Stimulated activated CD4-positive, alpha-beta T cell treated with anti-CD3 and anti-CD28 coated beads, Interleukin-4, amount 100 ng/mL, for 1 hour (primary cell): ENCODE measurements at places on chromosomes 2 and 18.

DNA sequence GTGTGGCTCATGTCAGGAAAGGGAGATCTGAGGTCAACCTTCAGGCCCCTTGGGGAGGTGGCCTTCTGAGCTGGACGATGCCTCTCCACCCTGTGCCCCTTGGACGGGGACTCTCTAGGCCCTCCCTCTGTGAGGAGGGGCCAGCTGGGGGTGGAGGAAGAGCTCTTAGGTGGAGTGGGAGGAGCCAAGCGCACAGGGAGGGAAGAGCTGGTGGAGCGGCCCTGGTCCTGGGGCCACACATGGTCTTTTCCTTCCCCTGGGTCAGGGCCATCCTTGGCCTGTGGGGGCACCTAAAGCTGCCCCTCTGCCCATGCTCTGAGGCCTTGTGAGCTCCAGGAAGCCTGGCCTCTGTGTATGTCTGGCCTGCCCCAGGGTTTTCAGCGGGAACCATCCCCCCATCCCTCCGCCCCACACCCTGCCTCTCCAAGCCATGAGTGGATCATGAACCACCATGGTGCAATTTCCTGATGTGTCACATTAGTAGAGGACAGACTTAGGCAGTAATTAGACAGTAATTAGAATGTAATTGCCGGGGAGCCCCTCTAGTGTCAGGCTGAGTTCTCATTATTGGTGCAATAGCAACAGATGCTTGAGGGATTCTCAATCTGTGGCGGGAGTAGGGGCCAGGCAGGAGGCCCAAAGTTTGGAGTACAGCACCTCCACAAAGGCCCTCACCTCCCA is 63.0 kb downstream of the GLI2 start:
- no peak for DNase-seq

GRCh38 chr2:16252891-16253290 is 312.5 kb downstream of the MYCN start:
- no peak for DNase-seq

- DNase-seq, result no peak
Observed at GRCh38 chr2:7593360-7593759, 676.1 kb downstream of the RNF144A start.

- no peak for DNase-seq
Observed at GRCh38 chr2:43052204-43052943, 174.0 kb downstream of the ZFP36L2 start.

DNA sequence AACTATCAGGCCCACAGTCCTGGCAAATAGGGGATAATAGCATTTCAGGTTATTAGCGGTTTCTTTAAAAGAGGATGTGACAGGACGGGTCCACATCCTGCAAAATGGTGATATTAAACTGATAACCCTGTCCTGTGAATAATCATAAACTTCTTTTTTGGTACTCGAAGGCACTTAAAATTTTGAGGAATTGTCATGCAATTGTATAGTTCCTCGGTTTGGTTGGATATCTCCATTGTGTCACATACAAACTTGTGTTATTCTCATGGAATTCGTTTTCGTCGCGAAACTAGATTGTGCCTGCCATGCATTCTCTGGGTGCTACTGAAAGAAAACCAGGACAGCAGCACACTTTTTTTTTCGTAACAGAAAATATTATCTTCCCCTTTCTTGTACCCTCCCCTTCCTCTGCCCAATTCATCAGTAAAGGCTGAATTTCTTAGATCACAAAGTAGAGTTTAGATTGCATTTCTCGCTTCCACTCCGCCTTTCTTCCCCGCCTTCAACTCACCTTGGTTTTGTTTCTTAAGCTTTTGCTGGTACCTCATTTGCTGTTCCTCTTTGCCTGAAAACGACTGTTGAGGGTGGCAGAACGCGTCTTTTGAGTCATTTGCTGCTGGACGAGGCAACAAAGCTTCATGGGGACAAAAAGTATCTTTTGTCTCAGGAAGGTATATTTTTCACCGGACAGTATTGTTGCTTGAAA is 1.3 kb downstream of the CERS6 start:
- DNase-seq, result no peak

GRCh38 chr2:10006236-10007161 is 36.9 kb upstream of the KLF11 start:
- no peak for DNase-seq

- no peak for DNase-seq
Observed at GRCh38 chr2:25895610-25896009, 17.3 kb upstream of the ASXL2 start.

DNA sequence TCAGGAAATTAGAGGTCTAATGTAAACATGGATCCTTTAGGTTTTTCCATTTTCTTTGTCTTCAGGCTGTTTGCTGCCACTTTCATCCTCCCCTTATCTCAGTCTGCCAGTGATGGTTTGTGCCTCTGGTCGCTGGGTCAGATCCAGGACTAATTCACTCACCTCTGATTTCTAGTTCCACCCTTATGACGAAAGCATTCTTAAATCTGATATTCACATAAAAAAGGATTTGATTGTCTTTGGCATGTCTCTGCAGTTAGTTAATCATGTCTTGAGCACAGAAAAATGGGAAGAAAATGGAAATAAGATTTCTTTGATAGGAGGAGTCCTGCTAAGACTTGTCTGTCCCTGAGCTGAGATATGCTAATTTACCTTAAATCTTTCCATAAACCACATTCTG is 4.6 kb downstream of the IL1RL1 start:
- no peak for DNase-seq

- no peak for DNase-seq
Observed at GRCh38 chr2:41932241-41933045, 115.4 kb upstream of the PKDCC start.

DNA sequence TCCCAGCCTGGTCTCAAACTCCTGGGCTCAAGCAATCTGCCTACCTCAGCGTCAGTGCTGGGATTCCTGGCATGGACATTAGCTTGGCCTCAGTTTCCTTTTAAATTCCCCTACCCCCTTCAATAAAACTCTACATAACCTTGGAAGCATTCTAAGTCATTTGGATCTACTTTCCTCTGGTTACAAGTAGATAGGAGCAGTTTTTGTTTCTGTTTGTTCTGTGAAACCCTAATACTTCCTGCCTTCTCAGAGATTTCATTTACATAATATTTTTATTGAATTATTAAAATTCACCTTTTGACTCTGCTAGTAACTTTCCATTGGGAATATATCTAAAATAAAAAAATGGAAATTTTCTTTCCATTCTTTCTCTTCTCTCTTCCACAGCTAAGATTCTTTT is 25.9 kb downstream of the GIGYF2 start:
- no peak for DNase-seq

GRCh38 chr2:206921529-206921928 is 17.8 kb upstream of the CPO start:
- DNase-seq, result no peak

DNA sequence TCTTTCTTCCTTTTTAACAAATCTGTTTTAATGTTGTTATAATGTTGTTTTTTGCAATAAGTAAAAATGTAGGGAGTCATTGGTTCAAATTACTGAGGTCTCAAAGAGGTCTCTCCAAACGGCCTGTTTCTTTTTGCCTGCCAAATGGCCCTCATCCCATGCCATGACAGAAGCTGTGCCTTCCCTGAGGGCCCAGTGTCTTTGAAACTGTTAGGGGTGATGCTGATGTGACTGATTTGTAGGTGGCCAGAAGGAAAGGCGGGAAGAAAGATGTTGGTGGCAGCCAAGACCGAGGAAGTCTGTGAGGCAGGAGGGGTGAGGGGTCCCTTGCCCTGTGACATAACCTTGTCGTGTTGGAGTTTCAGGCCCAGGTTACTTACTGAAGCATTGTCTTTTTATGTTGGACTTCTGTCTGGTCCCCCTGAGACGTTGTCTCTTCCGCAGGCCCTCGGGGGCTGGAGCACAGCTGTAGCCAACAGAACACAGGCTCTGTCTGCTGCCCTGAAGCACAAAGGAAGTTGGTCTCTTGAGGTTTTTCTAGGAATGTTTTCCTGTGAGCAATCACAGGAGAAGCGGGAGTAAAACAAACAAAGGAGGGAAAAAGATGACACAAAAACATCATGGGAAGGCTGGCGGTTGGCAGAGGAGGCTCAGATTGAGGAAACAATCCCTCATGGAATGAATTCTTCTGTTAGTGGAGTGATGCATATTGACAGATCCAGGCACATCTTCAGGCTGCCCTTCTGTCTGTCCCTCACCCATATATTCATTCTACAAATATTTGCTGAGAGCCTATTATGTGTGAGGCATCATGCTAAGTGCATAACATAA is 4.9 kb upstream of the ST3GAL5 start:
- no peak for DNase-seq

GRCh38 chr2:99507937-99508818 is 18.4 kb upstream of the REV1 start:
- no peak for DNase-seq

DNA sequence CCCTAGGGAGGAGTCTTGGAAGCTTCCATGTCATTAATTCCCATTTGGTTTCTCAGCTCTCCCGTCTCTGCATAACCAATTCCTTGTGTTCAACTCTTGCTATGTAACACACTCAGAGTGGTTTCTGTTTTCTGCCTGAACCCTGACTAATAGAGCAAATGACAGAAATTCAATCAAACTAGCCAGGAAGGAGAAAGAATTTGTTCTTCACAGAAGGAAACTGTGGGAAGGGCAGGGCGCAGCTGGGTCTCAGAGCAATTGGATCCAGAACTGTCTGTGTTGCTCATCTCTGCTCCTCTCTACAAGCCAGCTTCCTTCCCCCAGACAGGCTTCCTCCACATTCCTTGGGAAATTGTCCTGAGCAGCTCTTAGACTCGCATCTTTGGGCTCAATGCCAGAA is 269.8 kb downstream of the TNS1 start:
- DNase-seq, result no peak

GRCh38 chr2:217953011-217953481 is 49.7 kb downstream of the TNS1 start:
- no peak for DNase-seq

- DNase-seq, result no peak
Observed at GRCh38 chr2:609881-610280, 67.3 kb downstream of the TMEM18 start.

DNA sequence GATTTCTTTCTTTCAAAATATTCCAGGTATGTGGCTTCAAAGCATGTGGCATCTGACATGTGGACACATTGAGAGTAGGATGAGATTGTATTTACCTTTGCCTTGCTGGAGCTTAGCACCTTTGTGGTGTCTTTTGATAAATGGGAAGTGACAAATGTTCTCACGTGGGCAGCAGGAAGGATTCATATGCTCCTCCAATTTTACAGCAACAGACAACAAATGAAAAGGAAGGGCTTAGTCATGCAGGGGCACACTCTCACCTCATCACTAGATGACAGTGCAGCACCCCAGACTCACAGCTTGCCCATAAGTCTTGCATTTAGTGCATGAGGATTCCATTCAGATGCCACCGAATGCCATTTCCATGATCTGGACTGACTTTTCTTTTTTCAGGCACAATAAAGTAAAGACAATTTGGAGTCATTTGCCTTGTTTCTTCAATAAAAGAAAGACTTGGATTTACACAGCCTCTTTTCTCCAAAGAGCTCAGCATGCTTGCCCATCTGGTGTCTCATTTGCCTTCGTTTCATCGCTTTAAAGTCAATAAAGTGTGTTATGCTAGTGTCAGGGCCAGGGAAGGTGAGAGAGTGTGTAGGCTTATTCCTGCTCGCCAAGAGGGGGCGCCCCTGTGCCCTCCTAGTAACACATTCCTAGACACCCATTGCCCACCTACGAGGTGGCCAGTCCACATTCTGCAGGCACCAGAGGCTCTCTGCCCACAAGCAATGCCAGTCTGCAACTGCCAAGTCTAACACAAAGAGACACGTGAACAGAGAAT is 39.6 kb upstream of the DAPL1 start:
- DNase-seq, result no peak

GRCh38 chr2:85900366-85900765 is 11.6 kb upstream of the ST3GAL5 start:
- no peak for DNase-seq

DNA sequence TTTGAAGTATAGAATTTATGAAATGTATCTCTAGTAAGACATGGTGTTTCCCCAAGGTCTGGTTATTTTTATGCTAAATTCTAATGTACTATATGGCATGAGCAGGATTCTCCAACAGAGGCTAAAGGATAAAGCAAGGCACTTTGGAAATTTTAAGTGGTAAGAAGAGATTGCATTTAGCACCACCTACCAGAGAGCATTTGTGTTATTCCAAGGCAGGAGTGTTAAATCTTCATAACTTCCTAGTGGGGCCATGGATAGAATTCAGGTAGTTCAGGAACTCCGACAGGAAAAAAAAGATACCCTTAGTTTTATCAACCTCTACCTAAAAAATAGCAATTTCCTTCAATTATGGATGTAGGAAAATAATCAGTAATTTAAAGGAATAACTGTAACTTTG is 497.4 kb upstream of the CRIM1 start:
- DNase-seq, result no peak

GRCh38 chr18:23578891-23579653 is 7.2 kb downstream of the NPC1 start:
- no peak for DNase-seq

DNA sequence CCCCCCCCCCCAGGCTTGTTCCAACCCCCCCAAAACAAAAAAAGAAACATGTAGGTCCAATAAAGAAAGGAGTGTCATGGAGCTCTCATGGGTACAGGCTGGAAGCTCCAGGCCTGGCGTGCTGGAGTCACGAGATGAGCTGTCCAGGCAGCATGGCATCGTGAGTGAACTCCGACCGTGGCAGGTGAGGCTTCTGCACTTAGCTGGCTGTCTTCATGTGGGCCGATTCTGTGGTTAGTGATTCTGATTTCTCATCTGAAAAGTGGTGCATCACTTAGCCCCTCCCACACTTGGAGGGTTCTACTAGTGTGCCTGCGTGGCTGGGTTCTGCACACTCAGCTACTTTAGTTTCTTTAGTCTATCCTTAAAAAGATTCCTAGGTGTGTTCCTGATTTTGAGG is 126.4 kb upstream of the MGAT5 start:
- DNase-seq, result peak; percentile 62

DNA sequence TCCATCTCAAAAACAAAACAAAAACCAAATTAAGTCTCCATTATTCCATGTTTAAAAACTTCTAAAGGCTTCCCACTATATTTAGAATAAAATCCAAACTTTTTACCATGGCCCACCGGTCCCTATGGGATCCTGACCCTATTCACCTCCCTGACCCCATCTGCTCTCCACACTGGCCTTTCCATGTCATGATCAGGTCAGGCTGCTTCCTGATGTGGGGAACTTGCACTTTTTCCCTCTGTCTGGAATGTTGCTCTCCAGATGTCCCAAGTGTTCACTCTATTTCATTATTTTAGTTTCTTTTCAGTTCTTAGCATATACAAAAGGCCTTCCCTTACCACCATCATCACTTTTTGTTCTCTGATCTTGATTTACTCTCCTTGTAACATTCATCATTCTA is 7.5 kb upstream of the MTA3 start:
- DNase-seq, result no peak

GRCh38 chr2:26018184-26019055 is 15.5 kb upstream of the RAB10 start:
- peak; percentile 38 for DNase-seq
